Daoy (cell line): ENCODE measurements at places on chromosomes 16 and 17. TPM values are rescaled to one million over a fixed set of nuclear protein-coding genes. Genes with fewer than 3 reads are reported as not detected.

GRCh38 chr16:48491517-48491916, 106.3 kb upstream of the SIAH1 start:
- no peak for DNase-seq

DNA sequence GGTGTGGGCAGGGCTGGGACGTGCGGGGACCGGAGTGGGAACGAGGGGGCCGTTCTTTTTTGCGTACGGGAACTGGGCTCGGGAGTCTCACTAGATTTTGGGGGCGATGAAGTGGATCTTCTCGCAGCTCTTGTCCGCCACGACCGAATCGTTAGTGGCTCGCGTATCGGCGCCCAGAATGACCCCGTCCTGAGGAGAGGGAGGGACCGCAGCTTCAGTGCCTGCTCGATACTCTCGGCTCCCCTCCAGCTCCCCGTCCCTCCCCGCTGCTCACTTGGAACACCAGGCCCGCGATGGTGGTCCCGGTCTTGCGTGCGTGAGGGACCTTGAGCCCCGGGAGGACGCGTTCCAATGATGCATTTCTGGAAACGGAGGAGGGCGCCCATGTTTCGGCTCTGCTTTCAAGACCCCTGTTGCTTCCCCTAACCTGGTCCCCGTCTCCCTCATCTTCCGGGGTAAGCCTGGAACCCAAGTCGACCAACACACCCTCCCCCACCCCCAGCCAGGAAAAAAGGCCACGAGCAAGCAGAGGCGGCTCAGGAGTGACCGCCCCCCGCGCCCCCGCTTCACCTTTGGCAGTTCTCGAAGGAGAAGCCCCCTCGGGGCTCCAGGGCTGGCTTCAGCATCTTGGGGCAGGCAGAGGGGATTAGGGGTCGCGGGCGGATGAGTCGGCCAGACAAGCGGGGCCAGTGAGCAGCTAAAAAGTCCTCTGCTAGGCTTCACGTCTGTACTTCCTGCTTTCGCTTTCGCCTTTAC, at the start of gene PSMB10:
Gene PSMB10 (minus strand): TSS at position 727 of the 756 bp plus-strand sequence. CDS start 101 bp downstream, at position 626.
- peak; percentile 74 for DNase-seq

GRCh38 chr17:49899191-49899485, 51.3 kb upstream of the TAC4 start:
- DNase-seq: no peak

HAP1 gene
- total RNA-seq: 0.11 TPM in 1 of 2 replicates, not detected in the other

OR1A1 gene
- total RNA-seq: not detected in 2 replicates

NHLRC4 gene
- total RNA-seq: 0.17 TPM in 1 of 2 replicates, not detected in the other

ANKRD40CL gene
- not detected in 2 replicates for total RNA-seq
